ENCODE measurements at places on chromosomes 3 and 15.

- DNase-seq = no peak
These were observed 145.3 kb downstream of the FAM43A start for GRCh38 chr3:194830978-194831377.

DNA sequence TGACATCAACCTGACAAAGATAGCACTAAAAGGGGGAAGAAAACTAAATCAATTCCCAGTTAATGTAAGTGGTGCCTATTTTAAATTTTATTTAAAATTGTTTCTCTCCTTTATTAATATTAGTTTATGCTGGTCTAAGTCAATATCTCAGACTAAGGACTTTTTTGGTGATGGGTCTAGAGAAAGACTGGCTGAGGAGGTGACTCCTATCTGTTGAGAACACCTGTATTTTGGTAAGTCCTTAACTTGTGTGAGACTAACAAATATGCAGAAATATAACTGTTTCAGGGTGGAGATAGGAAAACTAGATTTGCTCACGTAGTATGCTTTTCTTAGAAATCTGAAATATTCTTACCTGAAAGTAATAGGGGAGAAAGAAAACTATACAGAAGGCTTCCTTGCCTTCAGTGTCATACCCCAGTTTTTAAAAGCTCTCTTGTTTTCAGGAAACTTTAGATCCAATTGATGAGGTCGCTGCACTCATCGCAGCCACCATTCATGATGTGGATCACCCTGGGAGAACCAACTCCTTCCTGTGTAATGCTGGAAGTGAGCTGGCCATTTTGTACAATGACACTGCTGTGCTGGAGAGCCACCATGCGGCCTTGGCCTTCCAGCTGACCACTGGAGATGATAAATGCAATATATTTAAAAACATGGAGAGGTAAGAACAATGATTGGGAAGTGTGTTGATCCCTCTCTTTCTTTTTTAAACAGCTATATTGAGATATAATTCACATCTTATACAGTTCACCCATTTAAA, 138.9 kb downstream of the PDE8A start:
- DNase-seq = no peak

DNA sequence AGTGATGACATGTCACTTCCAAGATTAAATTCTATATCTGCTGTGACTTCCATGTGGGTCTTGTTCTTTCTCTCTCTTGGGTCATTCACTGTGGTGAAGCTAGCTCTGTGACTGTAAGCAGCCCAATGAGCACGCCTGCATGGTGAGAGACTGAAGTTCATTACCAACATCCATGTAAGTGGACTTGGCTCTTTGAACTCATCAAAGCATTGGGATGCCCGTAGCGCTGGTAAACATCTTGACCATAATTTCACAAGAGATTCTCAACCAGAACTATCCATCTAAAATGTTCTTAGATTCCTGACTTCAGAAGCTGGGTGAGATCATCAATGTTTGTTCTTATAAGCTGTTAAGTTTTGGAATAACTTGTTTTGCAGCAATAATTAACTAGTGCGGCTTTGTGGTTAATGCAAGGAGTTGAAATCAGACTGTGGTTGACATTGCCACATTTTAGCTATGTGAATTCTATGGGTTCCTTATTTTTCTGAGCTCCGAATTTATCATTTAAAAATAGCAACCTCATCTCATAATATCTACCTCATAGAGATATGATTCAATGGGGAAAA, 31.6 kb upstream of the LRRC3B start:
- no peak for DNase-seq

DNA sequence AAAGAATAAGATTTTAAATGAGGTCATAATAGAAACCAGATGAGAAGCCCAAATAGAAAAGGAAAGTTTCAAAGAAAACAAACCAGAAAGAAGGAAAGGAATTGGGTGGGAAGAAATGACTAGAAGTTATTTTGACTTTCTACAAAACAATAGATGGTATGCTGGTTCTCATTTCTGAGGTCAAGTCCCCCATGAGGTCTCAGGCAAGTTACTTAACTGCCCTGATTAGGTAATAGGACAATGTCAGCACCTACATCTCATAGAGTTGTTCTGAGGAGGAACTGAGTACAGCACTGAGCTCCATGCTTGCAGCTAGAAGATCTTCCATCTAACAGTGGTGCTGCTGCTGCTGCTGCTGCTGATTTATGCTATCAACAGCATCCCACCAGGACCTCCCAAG, 185.9 kb downstream of the ERC2 start:
- no peak for DNase-seq

GRCh38 chr15:82231233-82231632, 31.3 kb downstream of the EFL1 start:
- no peak for DNase-seq

- DNase-seq = no peak
These were observed 116.2 kb downstream of the GBE1 start for GRCh38 chr3:81645248-81645647.

DNA sequence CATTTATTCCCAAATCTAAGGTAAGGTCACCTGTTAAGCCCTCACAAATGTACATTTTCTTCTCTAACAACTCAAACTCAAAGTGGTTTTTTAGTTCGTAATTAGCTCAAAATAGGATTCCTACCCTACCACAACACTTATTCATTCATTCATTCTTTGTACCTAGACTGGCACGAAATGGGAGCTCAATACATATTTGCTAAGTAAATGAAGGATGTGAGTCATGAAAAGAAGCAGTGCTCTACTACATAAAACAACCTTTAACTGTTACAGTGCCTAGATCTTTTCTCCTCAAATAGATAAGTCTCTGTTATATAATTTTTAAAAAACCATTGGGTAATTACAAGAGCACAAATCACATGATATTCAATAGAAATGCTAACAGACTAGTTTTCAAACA, 13.1 kb downstream of the RSL24D1 start:
- DNase-seq = no peak

DNA sequence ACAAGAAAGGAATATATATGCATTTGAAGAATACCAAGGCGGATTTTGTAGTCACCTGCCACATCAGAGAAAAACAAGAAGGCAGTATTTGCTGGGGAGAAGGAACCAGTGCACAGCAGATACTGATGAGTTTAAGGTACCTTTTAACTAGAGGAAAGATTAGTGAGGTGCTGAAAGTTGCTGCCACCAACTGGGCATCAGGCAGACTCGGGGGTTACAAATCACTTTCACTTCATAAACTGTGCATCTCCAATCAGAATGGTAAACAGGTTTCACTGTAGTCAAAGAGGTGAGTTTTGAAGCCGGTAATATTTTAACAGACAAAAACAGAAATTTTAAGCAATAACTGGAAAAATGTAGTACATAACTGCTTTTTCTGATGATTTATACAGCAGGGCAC, 4.1 kb downstream of the FBN1 start:
- DNase-seq = no peak

GRCh38 chr3:40118091-40118490, 191.4 kb upstream of the EIF1B start:
- DNase-seq = no peak

DNA sequence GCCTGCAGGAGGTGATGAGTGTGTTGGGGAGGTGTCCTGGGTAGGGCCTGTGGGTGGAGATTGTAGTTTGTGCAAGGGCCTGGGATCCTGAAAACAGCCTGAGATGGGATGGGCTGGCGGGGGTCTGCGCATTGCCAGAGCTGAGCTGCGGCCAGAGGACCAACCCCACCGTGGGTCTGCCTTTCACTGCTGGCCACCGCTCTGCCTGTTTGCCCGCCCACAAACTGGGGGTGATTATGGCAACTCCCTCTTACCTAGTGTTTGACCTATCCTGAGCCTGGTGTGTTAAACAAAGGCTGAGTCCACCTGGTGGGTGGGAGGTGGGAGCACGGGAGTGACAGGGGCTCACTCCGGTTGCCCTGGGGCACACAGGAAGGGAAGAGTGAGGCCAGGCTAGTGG, 9.8 kb downstream of the ABTB1 start:
- DNase-seq = no peak

DNA sequence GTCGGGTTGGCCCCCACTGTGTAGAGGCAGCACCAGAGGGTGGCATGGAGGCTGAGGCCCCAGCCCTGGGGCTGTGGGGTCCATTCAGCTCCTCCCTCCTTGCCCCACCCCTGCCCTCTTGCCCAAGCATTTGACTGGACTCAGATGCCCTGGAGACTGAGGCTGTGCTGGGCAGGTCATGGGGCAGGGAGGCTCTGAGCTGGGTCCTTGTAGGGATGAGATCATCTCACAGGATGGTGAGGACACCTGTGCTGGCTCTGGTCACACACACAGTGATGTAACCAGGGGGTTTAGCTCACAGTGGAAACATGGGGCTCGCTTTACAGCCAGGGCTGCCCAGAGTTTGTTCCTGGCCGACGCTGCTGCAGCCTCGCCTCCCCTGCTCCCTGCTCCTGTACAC, 17.8 kb downstream of the ALPK3 start:
- no peak for DNase-seq

DNA sequence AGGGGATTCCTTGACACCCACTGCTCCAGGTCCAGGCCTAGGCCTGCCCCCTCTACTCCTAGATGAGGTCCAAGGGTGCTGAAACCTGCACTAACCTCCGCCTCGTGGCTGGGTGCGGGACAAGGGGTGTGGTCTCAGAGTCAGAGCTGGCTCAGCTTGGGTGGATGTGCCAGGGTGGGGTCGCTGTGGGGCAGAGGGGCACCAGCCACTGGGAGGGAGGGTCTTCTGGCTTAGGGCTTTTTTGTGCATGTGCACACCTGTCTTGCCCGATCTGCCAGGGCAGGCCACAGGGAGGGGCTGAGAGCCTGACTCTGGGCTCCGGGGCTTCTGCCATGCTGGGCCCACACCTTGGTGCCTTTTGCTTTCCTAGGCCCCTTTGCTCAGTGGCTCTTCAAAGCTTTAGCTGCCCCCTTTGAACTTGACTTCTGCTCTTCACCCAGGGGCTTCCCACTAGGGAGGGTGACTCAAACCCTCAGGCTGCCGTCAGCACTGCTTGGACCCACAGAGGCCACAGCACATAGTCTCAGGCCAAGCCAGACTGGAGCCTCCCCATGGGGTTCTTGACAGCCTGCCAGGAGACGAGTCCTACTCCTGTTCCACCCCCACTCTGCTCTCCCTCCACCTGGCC, 73.0 kb downstream of the KLF13 start:
- no peak for DNase-seq

DNA sequence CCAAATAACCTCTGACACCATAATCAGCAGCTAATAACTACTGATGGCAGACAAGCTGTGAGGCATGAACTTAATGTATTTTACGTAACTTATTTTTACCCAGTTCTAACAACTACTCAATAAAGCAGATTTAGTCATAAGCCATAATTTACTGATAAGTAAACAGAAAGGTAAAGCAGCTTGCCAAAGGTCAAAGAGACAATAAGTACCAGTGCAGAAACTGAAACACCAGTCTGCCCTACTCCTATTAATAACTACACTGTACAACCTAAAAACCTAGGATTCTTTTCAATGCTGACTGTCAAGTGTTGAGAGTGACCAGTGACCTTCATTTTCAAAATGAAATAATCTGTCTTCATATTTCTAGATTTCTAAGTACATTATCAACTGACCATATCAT, 152.2 kb downstream of the NR2E3 start:
- no peak for DNase-seq

DNA sequence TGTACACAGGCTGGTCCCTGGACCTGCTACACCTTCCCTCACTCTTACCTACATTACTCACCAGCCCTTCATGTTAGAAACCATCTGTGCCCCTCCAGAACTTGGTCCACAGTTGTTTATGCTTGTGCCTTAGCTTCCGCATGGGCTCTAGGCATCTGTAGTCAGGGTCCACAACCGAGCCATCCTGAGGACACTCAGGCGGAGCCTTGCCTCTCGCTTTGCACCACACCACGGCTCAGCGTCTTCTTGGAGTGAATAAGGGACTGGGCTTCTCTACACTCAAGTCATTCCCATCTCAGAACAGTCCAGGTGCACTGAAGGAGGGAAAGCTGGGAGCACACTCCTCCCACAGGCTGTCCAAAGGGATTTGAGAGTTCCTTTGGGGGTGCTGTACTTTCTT, 97.8 kb downstream of the HMG20A start:
- no peak for DNase-seq

DNA sequence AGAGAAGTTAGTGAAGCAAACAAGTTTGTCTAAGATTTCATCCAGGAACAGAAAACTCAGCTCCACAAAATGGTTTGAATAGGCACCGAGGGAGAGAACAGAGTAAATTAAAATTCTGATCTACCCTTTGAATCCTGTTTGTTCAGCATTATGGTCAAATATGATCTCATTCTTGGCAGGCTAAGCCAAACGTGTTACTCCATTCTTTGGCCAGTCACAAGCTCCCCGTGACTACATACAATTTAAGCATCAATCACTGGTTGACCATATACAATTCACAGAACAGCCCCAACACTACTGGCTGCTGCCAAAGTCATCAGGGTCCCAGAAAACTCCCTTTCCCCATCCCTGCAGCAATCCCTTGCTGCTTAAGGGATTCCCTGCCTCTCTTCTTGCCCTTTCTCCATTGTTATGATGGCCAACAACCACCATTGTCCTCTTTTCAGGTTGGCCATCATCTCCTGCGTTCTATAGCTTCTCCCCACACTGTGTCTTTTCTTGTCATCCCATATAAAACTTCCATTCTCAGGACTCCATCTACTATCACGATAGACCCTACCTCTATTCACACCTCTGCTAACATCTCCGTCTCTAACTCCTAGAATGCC, 46.3 kb downstream of the GOLIM4 start:
- no peak for DNase-seq

GRCh38 chr15:43204016-43204901, 16.6 kb downstream of the EPB42 start:
- DNase-seq = peak; percentile 45

GRCh38 chr3:157151151-157151550, 8.8 kb downstream of the CCNL1 start:
- no peak for DNase-seq

DNA sequence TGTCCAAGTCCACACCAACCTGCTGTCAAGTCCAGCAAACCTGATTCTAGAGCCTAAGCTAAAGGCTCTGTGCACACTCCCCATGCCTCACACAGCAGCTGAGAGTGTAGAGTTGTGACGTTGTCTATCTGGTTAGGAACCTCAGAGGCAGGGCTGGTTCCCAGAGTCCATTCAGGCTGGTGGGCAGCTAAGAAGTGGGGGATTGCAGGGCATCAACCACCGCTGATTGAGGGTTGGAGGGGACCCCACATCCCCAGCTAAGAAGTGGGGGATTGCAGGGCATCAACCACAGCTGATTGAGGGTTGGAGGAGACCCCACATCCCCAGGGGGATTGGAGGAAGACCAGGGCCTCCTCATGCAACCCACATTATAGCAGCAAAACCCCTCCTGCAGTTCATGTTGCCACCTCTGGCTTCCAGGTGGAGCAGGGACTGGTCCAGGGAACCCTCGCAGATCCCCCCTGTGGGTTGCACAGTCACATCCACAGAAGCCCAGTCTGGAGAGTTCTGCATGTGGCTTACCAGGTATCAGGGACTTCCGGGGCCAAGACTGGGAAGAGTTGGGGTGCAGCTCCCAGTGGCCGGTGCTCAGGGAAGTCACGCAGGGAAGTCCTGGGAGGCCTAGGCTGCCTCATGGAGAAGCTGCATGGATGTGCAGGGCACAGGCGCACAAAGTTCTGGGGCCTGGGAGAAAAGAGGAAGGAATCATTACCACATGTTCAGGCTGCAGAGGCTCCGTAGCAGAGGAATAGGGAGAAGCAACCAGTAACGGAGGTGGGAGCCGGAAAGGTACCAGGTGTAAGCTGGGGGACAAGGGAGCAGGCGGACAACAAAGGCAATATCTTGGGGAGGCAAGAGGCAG, 71.4 kb upstream of the PCSK6 start:
- no peak for DNase-seq

- no peak for DNase-seq
These were observed 5.1 kb downstream of the TMOD2 start for GRCh38 chr15:51756482-51756881.

GRCh38 chr3:177108648-177109047, 88.6 kb downstream of the TBL1XR1 start:
- DNase-seq = no peak

Measured in nephron progenitor cell (in vitro differentiated cells).